ENCODE measurements at places on chromosomes 5 and 9.

DNA sequence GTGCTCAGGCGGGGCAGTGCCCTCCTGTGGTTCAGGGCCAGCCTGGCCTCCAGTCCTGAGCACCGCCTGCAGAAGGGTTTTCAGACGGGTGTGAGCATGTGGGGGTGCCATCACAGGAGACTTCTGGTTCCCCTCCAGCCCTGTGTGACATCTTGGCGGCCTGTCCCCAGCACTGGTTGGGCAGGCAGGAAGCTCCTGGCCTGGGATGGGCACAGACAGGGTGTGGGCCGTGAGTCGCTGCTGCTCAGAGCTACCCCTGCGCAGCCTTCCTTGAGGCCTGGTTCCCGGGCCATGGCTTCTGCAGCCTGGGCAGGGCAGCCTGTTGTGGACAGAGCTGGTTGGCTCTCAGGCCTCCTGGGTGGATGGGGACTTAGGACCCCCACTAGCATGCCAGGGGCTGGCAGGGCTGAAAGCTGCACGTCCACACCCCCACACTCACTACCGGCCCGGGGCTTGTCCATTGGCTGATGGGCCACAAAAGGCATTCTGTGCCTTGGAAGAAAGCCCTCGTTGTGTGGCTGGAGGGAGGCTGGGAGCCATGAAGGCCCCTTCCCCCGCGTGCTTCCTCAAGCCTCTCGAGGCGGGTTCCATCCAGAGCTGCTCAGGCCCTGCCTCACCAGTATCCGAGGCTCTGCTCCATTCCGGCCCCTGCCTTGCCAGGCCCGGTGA is 58.7 kb downstream of the RXRA start:
- no peak for DNase-seq

DNA sequence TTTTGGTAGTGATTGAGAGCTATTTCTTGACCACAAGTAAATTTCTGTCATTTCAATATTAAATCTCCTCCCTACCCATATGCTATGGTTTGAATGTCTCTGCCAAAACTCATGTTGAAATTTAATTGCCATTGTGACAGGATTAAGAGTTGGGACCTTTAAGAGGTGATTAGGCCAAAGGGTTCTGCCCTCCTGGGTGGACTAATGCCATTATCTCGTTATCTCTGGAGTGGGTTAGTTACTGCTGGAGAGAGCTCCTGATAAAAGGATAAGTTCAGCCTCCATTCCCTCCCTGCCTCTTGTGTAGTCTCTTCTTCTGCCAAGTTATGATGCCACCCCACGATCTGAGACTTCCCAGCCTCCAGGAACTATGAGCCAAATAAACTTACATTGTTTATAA is 3.6 kb upstream of the DRD1 start:
- DNase-seq = no peak

DNA sequence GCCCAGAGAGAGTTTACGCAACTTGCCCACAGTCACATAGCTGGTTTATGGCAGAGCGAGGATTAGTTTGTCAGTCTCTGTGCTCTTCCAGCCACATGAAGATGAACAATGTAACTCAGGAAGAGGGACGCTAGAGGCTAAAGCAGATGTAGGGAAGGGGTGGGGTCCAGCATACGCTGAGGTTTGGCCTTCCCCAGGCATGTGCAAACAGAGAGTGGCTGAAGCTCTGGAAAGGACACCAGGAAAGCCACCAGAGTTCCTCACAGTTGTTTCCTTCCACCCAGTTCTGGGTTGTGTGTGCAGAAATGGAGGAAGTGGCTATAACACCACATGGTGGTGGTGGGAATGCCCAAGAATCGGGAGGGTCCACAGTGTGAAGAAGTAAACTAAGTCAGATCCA is 60.0 kb downstream of the SNX18 start:
- no peak for DNase-seq

- no peak for DNase-seq
Observed at GRCh38 chr5:74560245-74560644, 80.3 kb downstream of the ENC1 start.

GRCh38 chr9:20619487-20620200 is 2.7 kb downstream of the MLLT3 start:
- no peak for DNase-seq

- no peak for DNase-seq
Observed at GRCh38 chr5:76927961-76928360, 24.9 kb upstream of the CRHBP start.

- DNase-seq = no peak
Observed at GRCh38 chr5:406041-406440, 36.9 kb upstream of the EXOC3 start.

DNA sequence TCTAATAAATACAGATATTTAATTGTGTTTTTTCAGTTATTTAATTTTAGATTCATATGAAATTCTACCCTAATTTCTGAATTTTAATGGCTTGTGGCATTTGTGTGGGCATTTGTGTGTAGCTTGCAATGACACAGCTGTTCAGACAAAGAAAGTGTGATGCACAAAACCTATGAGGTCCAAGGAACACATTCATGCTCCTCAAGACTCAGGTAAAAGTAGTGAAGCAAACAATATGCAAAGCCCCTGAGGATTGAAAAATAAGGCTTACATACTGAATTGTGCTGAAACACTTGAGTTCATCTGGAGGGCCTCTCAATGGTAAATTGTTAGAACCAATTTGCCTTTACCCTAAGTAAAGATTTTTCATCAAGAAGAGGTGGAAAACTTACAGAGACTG is 28.1 kb downstream of the IL7R start:
- no peak for DNase-seq

Data from stimulated activated CD4-positive, alpha-beta T cell treated with anti-CD3 and anti-CD28 coated beads, Interleukin-4, amount 100 ng/mL, for 4 hours (primary cell).